Stimulated activated CD4-positive, alpha-beta T cell treated with anti-CD3 and anti-CD28 coated beads, Interleukin-1b, Interleukin-23, amount 100 ng/mL, for 24 hours (primary cell): ENCODE measurements at places on chromosomes 7 and 10.

GRCh38 chr7:99459087-99459486 is 6.9 kb downstream of the ATP5MF start:
- no peak for DNase-seq

GRCh38 chr7:118572604-118573003 is 348.1 kb downstream of the ANKRD7 start:
- DNase-seq: no peak

- no peak for DNase-seq
Measured at GRCh38 chr7:47085491-47086275, 496.2 kb downstream of the TNS3 start.

- no peak for DNase-seq
Measured at GRCh38 chr10:114195079-114195478, 15.9 kb downstream of the TDRD1 start.

GRCh38 chr10:58817201-58817846 is 304.7 kb downstream of the BICC1 start:
- no peak for DNase-seq

- no peak for DNase-seq
Measured at GRCh38 chr10:114658175-114658574, at the start of gene ABLIM1. ABLIM1 (minus strand) TSS chr10:114658275; CDS start chr10:114658200, 75 bp downstream.

DNA sequence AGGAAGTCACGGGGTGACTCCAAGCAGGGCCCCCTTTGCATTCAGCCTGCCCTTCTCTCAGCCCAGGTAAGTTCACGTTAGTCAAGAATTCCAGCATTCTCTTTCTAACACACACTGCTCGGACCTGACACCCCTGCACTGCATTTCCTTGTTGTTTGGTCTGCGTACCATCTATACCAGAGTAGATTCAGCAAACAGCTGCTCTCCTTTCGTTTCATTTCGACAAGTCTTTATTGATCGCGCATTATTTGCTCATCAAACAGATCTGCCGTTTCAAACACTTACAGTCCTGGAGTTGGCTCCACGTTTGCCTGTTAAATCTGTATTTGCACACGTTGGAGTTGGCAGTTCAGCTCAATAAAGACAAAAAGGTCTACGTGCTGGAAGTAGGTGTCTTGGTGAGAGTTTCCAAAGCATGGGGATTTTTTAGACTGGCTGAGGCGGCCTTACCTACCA is 495.1 kb downstream of the RPS24 start:
- DNase-seq: no peak

DNA sequence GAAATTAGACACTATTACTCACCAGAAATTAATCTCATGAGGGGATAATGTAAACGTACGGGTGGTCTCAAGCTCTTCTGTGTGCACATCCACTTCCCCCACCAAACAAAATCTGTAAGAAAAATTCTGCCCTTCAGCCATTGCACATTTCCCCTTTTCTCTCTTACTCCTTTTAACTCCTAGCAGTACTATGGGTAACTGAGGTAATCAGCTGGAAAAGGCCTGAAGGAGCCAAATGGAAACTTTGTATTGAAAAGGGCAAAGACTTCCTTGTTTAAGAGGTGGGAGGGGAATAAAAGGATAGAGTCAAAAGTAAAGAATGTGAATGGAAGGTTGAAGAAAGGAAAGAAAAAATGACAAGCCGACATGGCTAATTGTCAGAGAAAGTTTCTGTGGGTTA is 273.8 kb downstream of the RNLS start:
- no peak for DNase-seq

- DNase-seq: no peak
Measured at GRCh38 chr7:11655163-11655562, 176.8 kb downstream of the THSD7A start.

DNA sequence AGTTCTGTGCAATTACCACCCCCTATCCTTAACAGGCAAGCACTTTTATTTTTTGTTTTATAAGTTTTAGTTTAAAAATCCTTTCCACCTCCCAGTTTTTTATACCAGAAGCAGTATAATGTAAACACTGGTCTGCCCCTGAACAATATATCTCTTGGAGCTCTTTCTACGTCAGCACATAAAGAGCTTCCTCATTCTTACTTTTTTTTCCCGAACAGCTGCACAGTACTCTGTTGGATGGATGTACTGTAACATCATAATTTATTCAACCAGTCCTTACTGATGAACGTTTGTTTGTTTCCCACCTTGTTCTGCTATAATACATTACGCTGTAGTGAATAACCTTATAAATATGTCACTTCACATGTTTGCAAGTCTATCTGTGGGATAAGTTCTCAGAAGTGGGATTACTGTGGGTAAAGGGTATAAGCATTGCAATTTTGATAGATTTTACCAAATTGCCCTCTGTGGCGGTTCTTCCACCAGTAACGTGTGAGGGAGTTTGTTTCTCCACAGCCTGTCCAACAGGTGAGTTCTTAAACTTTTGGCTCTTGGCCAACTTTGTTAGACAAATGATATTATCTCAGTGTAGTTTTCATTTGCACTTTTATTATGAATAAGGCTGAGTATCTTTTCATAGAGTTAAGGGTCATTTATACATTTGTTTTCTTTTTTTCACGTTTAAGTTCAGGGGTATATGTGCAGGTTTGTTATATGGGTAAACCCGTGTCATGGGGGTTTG is 32.8 kb downstream of the ADRA2A start:
- no peak for DNase-seq

- no peak for DNase-seq
Measured at GRCh38 chr10:13120786-13121499, 21.0 kb downstream of the OPTN start.

DNA sequence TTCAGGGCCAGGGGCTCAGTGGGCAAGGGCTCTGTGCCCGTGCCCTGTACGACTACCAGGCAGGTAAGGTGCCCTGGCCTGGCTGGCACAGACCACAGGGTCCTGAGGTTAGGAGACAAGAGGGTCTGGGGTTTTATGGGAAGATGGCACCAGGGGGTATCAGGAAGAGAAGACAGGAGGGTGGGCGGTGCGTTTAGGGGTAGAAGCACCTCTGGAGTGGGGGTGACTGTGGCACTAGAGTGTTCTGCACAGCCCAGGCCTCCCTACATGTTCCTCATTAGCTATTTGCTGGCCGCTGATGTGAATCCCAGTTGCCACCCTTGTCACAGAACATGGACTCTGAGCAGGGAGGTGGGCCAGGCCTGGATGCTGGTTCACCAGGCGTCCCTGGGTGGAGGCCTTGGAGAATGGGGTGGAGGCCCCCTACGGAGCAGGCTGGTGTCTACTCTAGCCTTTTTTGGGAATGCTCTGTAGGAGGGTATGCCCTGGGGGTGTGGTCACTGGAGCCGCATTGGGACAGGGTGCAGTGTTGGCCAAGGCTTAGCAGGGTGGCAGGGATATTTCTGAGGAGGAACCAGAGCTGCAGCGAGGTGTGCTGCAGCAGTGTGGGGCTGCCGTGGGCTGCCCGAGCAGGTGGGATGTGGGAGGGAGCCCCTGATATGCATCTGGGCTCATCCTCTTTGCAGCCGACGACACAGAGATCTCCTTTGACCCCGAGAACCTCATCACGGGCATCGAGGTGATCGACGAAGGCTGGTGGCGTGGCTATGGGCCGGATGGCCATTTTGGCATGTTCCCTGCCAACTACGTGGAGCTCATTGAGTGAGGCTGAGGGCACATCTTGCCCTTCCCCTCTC is 5.0 kb downstream of the PGAM2 start:
- DNase-seq: no peak

DNA sequence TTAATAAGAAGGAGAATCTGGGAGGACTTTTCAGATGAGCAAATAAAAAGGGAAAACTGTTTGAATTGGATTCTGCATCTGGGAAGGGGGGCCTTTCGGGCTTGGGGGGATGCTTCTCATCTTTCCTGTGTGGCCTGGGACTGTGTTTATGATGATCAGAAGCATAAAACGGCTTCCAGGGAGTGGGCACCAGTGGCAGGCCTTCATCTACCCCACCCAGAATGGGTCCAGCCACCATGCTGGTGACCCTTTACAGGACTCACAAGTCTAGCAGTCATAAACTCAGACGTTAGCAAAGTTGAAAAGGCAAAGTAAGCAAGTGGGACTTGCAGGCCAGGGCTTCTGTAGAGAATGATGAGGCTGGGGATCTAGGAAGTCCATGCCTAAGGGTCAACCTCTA is 198.3 kb upstream of the ZMIZ1 start:
- DNase-seq: no peak

- no peak for DNase-seq
Measured at GRCh38 chr7:92460109-92460508, 12.8 kb downstream of the GATAD1 start.

GRCh38 chr7:116843378-116843777 is 19.0 kb upstream of the CAPZA2 start:
- DNase-seq: no peak

DNA sequence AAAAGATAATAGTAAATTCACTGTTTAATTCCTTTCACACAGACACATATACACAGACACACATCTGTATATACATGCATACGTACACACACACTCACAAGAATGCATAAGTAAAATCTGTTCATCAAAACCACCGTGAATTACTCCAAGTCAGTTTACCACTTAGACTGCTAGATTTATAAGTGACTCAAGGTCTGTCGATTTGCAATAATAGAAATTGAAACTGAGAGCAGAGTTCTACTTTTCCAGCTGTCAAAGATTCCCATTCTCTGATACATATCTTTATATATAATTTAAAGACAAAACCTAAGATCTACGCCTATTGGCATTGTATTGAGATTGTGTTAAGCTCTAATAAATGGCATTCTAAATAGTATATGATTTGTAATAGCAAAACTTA is 9.9 kb upstream of the HGF start:
- no peak for DNase-seq

DNA sequence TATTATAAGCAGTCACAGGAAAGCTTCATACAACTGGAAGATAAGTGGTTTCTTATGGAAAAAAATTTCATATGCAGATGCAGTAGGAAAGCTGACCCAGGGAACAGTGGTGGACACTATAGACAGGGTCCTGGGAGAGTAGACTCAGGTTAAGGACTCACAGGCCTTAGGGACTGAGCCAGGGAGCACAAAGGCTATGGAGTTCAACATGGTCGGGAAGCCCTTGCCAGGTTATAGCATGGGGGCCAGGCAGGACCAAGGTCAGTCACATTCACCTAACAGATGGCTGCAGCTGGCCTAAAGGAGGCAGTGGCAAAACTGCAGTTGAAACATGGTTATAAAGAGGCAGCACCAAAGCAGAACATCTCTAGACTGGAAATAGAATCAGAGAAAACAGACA is 54.9 kb upstream of the UNC5B start:
- no peak for DNase-seq

DNA sequence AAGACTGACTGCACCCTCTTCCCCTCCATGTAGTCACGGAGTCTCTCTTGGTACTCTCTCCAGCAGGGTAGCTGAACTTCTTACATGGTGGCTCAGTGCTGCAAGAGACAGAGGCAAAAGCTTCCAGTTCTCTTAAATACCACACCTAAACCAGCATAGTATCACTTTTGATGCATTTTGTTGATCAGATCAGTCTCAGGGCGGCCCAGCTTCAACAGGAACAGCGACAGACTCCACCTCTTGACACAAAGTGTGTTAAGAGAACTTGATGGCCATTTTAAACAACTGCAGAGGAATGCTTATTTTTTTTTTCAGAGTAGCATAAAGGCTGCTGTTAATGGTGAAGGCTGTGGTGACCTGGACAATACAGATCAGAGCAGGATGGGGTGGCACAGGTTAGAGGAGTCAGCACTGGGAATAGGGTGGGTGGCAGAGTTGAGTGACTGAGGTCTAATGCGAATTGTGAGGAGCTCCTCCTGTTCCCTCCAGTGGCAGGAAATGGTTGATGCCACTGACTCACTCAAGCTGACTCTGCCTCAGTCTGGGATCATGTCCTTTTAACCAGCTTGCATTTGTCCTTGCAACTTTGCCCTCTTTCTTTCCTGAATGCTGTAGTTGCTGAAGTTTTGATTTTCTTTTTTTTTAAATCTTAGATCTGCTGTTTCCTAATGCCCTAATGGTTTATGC is 17.3 kb downstream of the MGAM start:
- no peak for DNase-seq

DNA sequence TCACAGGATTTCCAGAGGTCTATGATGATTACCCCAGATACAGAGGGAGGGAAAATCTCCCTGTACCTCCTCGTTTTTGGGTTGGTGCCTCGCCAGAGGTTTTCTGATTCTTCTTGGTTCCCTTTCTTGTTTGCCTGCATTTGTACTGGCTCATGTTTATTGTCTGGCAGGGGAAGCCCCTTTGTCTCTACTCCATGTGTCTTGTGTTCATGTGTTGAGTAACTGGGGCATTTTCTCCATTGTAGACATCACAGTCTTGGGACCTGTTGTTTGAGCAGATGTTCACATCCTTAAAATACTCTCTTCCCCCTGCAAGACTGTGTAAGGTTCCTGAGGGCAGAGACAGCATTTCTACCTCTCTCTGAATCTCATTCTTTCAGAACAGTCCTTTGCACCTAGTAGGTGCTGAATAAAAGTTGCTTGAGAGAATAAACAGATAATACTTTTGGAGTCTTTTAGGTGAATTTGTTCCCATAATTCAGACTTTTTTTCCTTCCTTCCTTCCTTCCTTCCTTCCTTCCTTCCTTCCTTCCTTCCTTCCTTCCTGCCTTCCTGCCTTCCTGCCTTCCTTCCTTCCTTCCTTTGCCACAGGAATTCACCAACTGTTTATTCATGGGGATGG is 25.1 kb downstream of the CDK14 start:
- DNase-seq: no peak

- no peak for DNase-seq
Measured at GRCh38 chr7:104150470-104150869, 57.3 kb downstream of the ORC5 start.

DNA sequence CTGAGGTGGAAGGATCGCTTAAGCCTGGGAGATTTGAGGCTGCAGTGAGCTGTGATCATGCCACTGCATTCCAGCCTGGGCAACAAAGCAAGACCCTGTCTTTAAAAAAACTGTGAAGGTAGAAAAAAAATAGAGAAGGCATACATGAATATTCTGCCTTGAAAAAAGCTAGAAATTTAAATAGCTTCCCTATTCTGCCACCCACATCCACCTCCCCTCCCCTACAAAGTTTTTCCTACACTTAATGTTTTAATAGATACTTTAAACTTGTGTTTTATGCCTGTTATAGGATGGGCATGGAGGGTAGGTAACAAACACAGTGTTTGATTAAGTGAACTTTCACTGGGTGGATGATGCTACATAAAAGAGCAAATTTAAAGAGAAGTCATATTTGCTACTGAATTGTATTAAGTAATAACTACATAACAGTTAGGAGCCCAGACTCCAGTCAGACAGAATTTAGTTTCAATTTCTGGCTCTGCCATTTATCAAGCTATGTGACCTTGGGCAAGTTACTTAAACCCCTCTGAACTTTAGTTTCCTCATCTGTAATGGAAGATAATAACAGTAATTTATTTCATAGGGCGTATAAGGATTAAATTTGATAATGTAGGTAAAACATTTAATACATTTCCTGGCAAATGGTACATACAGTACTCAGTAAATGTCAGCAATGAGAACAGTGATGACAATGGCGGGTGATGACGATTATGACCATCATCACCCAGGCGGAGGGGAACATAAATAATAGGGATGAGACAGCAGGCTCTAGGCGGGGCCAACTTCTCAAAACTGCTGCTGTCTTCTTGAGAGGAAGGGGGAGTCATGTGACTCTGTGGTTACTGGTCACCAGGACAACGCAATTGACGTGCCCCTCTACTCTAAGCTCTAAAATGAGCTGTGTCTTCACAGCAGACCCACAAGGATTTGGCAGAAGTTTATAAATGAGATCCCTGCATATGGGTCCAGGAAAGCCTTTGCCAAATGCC is 15.8 kb downstream of the DNMBP start:
- no peak for DNase-seq

GRCh38 chr10:4770801-4771553 is 55.0 kb upstream of the AKR1E2 start:
- DNase-seq: no peak
